ENCODE measurements at places on chromosomes 2 and 18.

DNA sequence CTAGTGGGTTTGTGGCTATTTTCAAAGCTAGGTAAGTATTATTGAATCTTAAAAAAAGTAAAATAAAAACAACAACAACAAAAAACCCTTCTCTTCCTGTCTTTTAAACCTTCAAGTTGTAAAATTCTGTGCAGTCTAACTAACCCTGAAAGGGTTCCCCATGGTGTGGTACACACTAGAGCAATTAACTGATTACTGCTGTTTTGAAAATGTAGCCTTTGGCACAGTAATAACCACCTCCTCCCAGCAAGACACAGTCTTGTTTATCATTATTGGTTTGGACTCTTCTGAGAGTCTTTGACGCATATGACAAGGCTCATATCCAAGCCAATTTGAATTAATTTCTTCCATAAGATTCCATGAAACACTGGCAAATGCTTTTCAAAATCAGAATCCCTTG, 2184.6 kb upstream of the PIK3C3 start:
- DNase-seq: no peak

- no peak for DNase-seq
Observed at GRCh38 chr18:25979369-25980040, 110.9 kb downstream of the SS18 start.

DNA sequence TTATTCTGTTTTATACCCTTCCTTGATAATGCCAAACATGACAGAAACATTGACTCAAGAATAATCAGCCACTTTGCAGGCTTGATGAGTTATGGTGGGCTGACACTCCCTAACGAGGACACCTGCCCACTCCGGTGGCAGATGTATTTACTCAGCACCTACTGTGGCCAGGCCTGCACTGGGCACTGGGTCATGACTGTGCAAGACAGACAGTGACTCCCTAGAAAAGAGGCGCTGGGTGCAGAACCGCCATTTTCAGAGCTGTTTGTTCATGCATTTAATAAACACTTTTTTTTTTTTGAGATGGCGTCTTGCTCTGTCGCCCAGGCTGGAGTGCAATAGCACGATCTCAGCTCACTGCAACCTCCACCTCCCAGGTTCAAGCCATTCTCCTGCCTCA, 32.5 kb downstream of the SNED1 start:
- DNase-seq: no peak

- no peak for DNase-seq
Observed at GRCh38 chr2:1440581-1440980, 27.3 kb downstream of the TPO start.

DNA sequence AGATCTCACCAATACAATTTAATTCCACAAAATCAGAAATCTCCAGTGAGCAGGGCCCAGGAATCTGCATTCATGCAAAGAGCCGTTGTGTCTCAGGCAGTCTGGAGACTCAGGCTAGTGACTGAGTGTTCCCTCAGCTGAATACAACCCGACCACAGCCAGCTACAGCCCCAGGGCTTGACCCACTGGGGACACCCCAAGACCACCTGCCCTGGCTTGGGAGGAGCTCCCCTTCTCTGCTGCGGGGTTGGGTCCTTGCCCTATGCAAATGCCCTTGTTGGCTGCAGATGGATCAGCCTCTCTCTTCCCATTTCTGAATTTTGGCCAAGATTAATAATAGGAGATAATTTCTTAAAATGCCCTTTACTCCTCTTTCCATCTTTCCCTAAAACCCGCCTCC, 157.7 kb downstream of the TWIST2 start:
- DNase-seq: no peak

- DNase-seq: no peak
Observed at GRCh38 chr18:42574871-42575270, 540.6 kb downstream of the RIT2 start.

GRCh38 chr2:190843890-190844699, 36.5 kb upstream of the GLS start:
- no peak for DNase-seq

DNA sequence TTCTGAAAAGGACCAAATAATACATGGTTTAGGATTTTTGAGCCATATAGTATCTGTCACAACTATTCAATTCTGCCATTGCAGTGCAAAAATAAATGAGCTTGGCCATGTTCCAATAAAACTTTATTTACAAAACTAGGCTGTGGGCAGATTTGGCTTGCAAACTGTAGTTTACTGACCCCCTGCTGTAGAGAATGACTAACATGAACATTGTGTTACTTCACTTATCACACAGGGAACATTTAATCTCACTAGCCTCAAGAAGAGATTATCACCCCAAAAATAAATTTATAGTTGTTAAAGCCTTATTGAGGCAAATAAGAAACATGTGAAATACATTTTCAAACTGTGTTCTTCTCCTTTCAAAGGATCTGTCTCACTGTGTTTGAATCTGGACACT, 766.2 kb downstream of the MBD2 start:
- DNase-seq: no peak
